ENCODE measurements at places on chromosomes 2 and 18. TPM values are rescaled to one million over a fixed set of nuclear protein-coding genes. Genes with fewer than 3 reads are reported as not detected.

- no peaks in the 10 kb centered on the region for H3K27me3 ChIP-seq
- H3K4me3 ChIP-seq = no peak overlapping the region
- H3K4me1 ChIP-seq = peaks cover 9% of the 10 kb centered on the region
These were observed 82.4 kb downstream of the TRAPPC8 start for GRCh38 chr18:31860488-31860887.

GRCh38 chr2:118698564-118698963, 148.9 kb downstream of the EN1 start:
- no peak overlapping the region for H3K4me3 ChIP-seq
- H3K27ac ChIP-seq = no peak overlapping the region
- no peaks in the 10 kb centered on the region for H3K4me1 ChIP-seq
- H3K27me3 ChIP-seq = peaks cover 5% of the 10 kb centered on the region
- no peaks in the 10 kb centered on the region for H3K36me3 ChIP-seq
- DNase-seq = no peak

DNA sequence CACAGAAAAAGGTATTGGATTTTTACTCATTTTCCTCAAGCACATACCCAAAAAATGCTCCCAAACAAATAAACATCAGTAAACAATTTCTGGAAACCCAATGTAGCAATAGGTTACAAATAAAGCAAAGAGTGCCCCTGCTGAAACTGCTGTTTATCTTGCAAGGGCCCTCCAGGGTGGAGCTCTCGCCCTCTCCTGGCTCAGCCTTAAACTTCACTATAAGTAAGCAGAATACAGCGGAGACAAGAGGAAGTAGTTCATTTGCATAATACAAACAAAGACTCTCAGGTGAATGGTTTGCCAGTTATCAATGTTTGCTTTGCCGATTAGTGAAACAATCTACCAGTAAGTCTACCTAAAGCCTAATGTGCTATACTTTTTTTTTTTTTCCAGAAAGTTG, 437.6 kb downstream of the DLGAP1 start:
- H3K4me1 ChIP-seq = no peaks in the 10 kb centered on the region
- no peaks in the 10 kb centered on the region for H3K27me3 ChIP-seq
- H3K27ac ChIP-seq = no peak overlapping the region
- no peak for DNase-seq
- no peak overlapping the region for H3K4me3 ChIP-seq

- peaks cover 2% of the 10 kb centered on the region for H3K36me3 ChIP-seq
- no peak overlapping the region for H3K4me3 ChIP-seq
- no peak overlapping the region for H3K27ac ChIP-seq
- peaks cover 50% of the 10 kb centered on the region for H3K4me1 ChIP-seq
- no peak for DNase-seq
- H3K27me3 ChIP-seq = no peaks in the 10 kb centered on the region
These were observed 156.8 kb upstream of the STK17B start for GRCh38 chr2:196328088-196328680.

POU3F3 gene
- total RNA-seq = 7.7 TPM

Measured in chondrocyte (in vitro differentiated cells).